Right ventricle myocardium inferior (tissue), 1 donor: ENCODE measurements at places on chromosomes 2 and 18. TPM values are rescaled to one million over a fixed set of nuclear protein-coding genes. Genes with fewer than 3 reads are reported as not detected.

DNA sequence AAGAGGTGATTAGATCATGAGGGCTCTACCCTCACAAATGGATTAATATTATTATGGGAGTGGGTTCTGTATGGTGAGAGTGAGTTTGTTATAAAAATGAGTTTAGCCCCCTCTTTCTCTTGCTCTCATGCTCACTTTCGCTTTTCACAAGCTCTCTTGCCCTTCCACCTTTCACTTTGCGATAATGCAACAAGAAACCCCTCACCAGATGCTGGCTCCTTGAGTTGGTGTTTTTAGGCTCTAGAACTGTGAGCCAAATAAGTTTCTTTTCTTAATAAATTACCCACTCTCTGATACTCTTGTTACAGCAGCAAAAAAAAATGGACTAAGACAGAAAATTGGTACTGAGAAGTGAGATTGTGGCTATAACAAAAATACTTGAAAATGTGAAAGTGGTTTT, 106.5 kb downstream of the EHBP1 start:
- DNase-seq = no peak

DNA sequence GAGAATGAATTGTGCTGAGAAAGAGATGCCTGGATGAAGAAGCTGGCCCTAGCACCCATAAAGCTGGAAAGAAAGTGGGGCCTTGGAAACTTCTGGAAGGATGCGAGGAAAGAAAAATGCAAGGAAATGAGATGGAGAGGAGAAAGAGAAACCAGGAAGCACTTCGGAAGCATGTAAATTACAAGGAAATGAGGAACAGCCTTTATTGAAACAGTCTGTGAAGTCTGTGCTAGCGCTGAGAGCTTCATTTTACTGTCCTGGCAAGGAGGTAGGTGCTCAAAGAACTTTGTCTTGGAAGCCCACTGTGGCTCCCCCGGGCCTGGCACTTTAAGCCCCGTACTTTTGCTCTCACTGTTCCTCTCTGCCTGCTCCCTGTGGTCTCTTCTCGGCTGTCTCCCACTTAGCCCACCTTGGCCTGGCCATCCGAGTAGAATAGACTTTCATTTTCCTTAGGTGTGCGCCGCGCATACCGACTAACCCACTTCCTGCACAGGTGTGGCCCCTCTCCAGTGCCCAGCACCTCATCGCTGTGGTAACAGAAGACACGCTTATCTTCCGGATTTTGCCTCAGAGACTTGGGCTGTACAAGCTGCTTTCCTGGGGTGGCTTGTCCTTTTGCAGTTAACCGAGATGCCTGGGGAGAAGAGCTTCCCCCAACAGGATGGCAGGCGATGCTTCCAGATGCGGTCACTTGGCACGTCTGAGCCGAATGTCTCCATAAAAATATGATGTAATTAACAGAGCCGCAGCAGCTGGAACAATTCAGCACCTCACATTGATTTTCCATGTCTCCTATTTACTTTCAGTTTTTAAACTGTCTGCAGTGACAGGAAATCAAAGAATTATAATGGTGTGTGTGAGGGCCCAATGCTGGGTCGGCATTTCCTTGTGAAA, 199.6 kb downstream of the HRH4 start:
- DNase-seq = no peak

- no peak for DNase-seq
These were observed 17.3 kb upstream of the GTF2A1L start for GRCh38 chr2:48600204-48600813.

The SLC16A14 gene
- total RNA-seq = 5.4 TPM

GRCh38 chr2:192886636-192887035, 691.9 kb upstream of the TMEFF2 start:
- no peak for DNase-seq

GRCh38 chr2:23293731-23294130, 91.2 kb upstream of the KLHL29 start:
- no peak for DNase-seq
